ENCODE measurements at places on chromosomes 5 and 9. TPM values are rescaled to one million over a fixed set of nuclear protein-coding genes. Genes with fewer than 3 reads are reported as not detected.

The C9 gene
- not detected for total RNA-seq

The MCC gene
- total RNA-seq: 0.43 TPM

The IL13 gene
- total RNA-seq: not detected

The HABP4 gene
- 16.5 TPM for total RNA-seq

The DRD1 gene
- 0.13 TPM for total RNA-seq

The TLR4 gene
- total RNA-seq: 0.15 TPM
